ENCODE measurements at places on chromosomes 6 and 20. TPM values are rescaled to one million over a fixed set of nuclear protein-coding genes. Genes with fewer than 3 reads are reported as not detected.

The TP53TG5 gene
- total RNA-seq: not detected

The SKIC2 gene
- 66.2 TPM for total RNA-seq

The NR2E1 gene
- total RNA-seq: not detected

The L3MBTL1 gene
- 10.2 TPM for total RNA-seq

The VIP gene
- total RNA-seq: not detected

The MYMX gene
- not detected for total RNA-seq

The GHRH gene
- total RNA-seq: not detected

The PHACTR1 gene
- 4.3 TPM for total RNA-seq

The ARMC12 gene
- 4.4 TPM for total RNA-seq

The RPL7L1 gene
- 79.0 TPM for total RNA-seq
